ENCODE measurements at places on chromosomes 6 and 20.

DNA sequence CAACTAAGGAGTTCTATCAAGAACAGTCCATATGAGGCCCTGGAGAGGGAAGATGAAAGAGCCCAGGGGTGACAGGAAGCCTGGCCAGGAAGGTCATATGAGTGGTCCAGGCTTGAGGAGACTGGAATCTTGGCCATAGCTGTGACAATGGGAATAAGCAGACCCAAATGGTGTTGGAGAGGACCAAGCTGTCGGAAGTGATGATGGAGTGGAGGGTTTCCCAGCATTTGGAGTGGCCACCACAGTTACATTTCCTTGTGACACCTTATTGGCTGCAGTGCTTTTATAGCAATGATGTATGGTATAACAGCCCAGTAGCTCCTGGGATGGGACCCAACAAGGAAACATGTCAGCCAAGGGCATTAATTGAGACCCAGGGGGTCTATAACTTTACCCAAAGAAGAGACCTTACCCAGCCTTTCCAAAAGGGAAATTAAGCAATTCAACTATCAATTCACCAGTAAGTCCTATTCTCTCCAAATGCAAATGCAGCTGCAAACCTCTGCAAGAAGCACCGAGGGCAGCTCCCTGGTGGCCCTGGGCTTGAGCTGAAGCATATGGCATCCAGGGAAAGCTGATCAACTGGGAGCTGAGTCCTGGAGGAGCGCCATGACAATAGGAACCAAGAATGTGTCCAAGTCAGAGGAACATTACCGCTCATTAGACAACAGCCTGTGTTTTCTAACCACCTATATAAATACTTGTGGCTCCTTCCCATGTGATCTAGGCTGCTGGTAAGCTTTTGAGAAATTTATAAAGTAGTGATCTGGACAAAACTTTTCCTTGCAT is 219.4 kb downstream of the SOD2 start:
- no peak for DNase-seq

GRCh38 chr6:149436647-149437046 is 36.6 kb downstream of the SUMO4 start:
- DNase-seq: no peak

DNA sequence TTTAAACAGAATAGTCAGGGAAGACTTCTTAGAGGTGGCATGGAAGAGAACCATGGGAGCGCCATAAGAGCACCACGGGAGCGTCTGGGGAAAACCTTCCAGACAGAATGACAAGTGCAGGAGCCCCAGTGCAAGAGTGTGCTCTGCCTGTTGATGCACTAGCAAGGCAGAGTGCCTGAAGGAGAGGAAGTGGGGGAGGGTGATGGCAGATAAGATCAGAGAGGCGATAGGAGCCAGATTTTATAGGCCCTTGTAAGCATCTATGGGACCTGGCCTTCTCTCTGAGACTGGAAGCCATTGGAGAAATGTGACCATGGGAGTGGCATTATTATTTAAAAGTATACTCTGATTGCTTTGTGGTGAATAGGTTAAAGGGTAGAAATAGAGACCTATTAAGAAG is 13.1 kb downstream of the FUCA2 start:
- peak; percentile 39 for DNase-seq

DNA sequence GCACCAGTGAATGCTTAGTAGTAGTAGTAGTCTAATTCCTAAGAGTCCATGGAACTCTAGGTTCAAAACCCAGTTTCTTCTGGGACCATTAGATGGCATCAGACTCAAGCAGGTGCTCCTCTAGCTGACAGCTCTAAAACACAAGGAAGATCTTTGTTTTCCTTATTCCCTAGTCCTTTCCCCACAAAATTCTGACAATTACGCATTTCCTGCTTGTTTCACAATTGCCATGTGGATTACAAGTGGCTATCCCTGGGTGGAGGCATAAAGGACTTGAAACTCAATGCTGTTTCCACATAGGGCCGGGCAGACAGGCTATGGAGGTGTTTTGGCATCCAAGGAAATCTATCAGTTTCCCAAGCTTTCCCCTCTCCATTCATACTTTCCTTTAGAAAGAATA is 9.2 kb upstream of the HLA-DOB start:
- no peak for DNase-seq

GRCh38 chr6:76420094-76420493 is 347.6 kb upstream of the IMPG1 start:
- DNase-seq: no peak

DNA sequence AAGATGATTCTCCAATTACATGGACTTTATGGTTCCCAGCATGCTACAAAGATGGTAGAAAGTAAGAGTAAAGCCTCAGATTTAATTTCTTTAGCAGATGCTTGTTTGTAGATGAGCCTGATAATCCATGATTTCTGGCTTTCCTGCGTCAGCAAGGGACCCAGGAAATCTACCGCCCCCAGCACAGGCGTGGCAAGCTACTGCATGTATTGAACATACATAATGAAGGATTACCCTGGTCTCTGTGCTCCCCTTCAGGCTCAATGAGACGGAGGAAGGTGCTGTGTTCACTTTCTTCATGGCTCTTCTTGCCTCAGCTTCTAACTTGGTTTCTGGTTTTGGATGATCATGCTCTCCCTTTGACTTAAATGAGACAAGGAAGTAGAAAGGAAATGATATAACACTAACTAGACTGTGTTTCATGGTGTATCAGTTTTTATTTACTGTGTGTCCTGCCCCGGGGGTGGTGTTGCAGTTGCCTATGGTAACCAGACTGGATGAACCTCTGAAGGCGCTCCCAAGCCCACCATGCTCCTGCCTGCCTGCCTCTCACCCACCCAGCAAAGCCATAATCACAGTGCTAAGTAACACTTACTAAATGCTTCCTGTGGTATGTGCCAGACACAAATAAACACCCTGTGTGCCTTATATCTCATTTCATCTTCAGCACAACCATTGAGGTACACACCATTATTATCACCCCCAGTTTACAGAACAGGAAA is 17.9 kb downstream of the GCM1 start:
- no peak for DNase-seq

DNA sequence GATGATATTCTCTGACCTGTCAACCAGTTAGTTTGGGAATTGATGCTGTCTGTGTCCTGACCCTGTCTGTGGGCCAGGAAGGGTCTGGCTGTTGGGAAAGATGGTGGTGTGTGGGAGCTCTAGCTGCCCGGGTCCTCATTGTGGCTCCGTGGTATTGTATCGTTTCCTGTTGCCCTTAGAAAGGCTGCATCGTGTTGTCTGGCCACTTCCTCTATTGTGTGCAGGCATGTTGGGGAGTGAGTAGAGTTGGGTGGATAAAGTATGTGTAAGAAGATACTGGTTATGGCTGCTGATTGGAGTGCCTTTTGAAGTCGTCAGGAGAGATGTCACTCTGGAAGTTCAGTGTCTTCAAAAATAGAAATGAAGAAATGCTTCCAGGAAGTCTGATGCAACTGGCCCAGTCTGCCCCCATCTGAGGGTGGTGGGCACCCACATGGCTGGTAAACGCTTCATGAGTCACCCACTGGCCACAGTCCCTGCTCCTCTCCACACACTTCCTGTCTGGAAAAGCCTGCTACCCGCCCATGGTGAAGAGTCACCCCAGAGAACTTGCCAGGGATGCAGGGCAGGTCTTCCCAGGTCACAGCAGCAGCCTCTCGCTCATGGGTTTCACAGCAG is 27.9 kb downstream of the PPARD start:
- DNase-seq: peak; percentile 23
